Cerebellum (tissue), 4 donors: ENCODE measurements at places on chromosomes 1 and 21. TPM values are rescaled to one million over a fixed set of nuclear protein-coding genes. Genes with fewer than 3 reads are reported as not detected.

The OLFML3 gene
- total RNA-seq: 26.4 TPM

The GPR37L1 gene
- 1.1 TPM for total RNA-seq

The CACHD1 gene
- 46.5 TPM for total RNA-seq

The TTC24 gene
- total RNA-seq: not detected

The KRTAP20-1 gene
- total RNA-seq: not detected

DNA sequence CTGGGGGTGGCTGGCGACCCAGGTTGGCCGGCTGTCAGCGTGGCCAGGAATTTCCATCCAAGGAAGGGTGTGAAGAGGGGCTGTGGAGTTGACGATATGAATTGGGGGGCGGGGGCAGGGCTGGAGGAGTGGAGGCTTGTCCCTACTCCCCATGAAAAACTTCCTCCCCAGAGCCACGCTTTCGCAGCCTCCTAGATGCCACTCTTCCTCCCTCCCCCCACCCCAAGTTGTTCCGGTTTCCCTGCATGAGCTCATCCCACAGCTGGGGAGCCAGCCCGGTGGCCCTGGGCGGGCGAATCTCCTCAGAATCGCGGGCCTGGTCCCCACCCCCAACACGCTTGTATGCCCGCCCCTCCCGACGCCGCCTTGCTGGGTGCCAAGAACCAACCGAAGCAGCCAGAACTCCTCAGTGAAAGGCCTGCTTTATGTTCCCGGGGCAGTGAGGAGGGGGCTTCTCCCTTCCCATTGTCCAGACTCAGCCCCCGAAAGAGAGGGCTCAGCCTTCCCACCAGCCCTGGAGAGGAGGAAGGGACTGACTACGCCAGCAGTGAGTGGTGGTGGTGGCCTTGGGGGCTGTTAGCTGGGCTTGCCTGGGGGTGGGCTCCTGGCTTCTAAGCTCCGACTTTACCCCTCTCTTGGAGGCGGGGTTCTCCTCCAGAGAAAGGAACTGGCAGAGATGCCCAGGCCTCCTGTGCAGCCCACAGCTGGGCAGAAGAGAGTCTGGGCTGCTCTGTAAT, 1.8 kb upstream of the CSMD2 start:
- no peak for DNase-seq

DNA sequence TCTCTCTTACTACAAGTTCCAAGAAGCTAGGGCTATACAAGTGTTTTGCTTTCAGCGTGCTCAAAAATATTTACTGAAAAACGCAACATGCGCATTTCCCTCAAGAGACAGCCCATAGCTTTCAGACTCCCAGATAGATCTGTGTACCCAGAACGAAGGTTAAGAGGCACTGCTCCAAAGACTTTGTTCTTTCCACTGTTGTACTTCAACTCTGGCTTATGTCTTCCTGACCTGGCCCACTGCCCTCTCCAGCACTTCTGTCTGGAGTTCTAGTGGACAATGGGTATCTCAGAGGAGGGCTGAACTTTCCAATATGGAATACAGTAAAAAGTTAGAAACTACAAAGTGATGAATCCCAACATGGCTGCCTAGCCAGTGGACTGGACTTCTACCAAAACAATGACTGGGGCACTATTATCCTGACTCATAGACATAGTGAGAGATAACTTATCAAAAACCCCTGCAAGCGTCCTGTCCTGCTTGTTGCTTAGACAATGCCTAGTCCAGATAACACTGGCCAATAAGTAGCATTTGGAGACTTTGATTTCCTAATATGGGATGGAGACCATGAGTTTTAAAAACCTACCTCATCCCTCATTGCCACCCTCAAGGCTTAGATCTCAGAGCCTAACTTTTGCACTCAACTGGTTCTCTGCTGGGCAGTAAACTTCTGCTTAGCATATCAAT, 8.8 kb upstream of the ADAR start:
- no peak for DNase-seq

- DNase-seq: peak; percentile 33
Measured at GRCh38 chr1:24688621-24689195, 45.6 kb downstream of the SRRM1 start.

DNA sequence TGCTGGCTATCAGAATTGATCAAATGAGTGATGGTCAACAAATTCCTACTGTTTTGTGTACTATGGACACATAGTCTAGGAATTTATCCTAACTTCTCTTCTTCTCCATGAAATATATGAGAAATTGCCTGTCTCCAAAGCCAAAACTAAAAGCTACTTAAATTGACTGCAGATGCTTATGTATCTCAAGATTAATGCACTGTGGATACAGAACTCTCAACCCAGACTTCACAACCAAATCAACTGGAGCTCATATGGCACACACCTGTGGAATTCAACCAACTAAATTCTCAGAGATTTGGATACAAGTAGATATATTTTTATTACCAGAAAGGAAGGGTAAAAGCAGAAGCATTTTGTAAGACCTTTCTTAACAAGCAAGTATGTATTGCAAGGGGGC, 566.1 kb downstream of the LTN1 start:
- DNase-seq: no peak

DNA sequence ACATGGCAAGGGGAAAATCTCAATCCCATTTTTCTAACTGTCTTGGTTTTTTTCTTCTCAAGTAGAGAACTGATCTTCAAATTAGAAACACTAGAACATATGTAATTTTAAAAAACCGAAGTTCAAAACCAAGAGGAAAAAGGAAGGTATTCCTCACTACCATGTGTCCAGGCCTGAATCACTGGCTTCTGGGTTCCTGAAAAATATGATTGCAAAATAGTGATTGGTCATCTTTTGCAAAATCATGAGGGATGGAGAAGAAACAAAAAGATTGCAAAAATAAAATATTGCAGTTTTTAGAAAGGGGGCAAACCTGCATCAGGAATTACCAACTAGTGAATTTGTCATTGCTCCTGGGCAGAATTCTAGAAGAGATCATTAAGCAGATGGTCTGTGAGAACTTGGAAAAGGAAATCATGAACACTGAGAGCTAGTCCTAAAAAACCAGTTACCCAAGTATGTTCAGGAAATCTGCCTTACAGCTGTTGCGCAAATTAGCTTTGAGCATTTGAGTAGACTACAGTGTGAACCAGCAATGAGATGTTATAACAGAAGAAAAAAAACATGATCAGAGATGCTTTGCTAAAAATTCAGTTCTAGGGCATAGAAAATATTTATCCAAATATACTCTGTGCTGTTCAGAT, 49.4 kb downstream of the SPATA46 start:
- DNase-seq: no peak
